ENCODE measurements at places on chromosomes 11 and 22.

GRCh38 chr11:59611570-59612565, 3.7 kb downstream of the OSBP start:
- DNase-seq = no peak

GRCh38 chr11:131488238-131488637, 117.8 kb downstream of the NTM start:
- no peak for DNase-seq

GRCh38 chr11:14242187-14242586, 116.8 kb downstream of the RRAS2 start:
- no peak for DNase-seq

- no peak for DNase-seq
Observed at GRCh38 chr11:104772806-104773241, 125.4 kb downstream of the CASP12 start.

DNA sequence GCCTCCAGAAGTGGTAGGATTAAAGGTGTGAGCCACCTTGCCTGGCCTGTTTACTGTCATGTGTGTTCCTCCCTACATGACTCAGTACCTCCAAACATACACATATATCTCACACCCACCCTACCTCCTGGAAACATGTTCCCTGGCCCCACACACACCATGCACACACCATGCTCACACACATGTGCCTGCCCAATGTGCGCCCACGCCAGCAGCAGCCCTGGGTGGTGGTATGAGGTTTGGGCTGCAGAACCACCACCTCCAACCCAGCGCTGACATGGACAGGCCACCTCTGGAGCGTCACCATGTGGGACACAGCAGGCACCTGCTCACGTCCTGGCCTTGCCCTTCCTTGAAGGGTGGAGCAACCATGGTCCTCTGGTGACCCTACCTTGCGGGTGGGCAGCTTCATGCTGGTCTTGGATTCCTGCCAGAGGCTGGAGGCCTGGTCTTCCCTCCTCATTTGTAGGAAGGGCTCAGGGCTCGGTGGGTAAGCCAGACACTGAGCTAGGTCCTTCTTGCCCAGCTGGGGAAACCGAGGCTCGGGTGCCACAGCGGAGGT, 37.9 kb downstream of the KIAA1671 start:
- no peak for DNase-seq

- DNase-seq = no peak
Observed at GRCh38 chr11:59669611-59670009, 773 bp upstream of the PATL1 start.

GRCh38 chr11:36404831-36405230, 105.2 kb downstream of the TRAF6 start:
- DNase-seq = no peak

GRCh38 chr11:66055021-66055420, 2.9 kb downstream of the SF3B2 start:
- DNase-seq = no peak

DNA sequence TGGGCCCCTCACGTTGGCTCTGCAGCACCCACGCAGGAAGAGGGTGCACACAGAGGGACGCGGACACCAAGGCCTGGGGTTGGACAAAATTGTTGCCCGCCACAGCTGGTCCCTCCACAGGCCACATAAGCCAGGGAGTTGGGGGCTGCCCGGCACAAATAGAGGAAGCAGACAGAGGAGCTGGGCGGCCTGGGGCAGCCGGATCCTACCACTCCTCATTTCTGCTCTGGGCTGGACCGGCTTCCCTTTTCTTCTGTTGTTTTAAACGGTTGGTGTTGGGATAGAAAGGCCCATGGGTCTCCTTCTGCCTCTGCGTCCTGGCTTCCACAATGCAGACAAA, 36.4 kb upstream of the LINC01488 start:
- no peak for DNase-seq

GRCh38 chr11:73225001-73225686, 7.1 kb downstream of the P2RY2 start:
- DNase-seq = no peak

Measured in esophagus muscularis mucosa (tissue), 4 donors.